ENCODE measurements at places on chromosomes 7 and 10. TPM values are rescaled to one million over a fixed set of nuclear protein-coding genes. Genes with fewer than 3 reads are reported as not detected.

DNA sequence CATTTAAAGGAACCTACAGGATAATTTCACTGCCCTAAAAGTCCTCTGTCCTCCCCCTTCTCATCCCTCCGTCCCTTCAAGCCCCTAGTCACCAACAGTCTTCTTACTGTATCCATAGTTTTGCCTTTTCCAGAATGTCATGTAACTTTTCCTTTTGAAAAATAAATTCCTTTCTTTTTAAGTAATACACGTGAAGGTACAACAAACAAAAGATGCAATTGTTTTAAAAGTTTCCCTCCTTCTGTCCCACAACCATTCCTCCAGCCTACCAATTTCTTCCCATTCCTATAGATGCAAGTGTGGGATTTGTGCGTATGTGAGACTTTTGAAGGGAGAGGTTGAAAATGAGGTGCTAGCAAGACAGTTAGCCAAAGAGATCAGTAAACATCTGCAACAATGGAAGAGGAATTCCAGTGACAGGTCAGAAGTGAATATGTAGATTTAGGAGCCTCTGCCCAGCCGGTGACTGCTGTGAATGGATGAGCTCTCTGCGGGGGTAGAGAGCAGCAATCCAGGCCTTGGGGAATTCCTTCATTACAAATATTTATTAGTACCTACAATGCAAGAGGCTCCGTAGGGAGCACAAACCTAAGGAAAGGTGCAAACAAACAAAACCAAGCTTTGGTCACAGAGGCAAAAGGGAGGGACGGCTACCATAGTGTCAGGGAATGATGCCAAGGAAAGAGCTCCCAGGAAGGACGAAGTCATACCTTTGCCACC is 243.6 kb downstream of the SKIDA1 start:
- no peak for DNase-seq

DNA sequence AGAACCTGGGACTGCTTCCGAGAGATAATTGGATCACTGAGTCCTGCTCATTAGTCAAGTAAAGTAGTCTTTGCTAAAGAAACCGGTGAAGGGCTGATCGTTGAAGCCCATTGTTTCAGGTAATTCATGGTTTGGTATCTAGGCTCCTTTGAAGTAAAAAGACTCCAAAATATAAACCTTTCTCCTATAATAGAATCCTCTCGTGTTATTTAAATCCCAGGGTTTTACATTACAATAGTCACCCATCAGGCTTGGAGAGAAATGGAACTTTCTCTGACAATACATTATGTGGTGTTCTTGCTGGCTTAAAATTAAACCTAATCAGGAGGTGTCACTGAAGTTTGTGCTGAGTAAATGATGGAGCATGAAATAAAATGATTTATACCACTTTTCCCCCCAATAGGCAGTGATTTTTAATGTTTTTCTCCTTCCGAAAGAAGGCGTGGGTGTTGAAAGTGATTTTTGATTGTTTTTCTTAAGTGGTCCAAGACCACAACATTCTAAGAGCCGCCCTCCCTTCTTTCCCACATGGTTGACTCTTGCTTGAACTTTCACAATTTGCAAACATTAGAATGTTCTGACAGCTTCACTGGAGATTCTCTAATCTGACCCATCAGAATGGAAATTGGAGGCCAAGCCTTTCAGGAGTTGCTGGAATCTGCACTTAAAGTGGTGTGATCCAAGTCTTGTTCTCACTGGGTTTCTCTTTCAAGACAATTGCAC is 44.2 kb downstream of the LRMDA start:
- no peak for DNase-seq

Gene NEUROG3
- not detected for total RNA-seq

DNA sequence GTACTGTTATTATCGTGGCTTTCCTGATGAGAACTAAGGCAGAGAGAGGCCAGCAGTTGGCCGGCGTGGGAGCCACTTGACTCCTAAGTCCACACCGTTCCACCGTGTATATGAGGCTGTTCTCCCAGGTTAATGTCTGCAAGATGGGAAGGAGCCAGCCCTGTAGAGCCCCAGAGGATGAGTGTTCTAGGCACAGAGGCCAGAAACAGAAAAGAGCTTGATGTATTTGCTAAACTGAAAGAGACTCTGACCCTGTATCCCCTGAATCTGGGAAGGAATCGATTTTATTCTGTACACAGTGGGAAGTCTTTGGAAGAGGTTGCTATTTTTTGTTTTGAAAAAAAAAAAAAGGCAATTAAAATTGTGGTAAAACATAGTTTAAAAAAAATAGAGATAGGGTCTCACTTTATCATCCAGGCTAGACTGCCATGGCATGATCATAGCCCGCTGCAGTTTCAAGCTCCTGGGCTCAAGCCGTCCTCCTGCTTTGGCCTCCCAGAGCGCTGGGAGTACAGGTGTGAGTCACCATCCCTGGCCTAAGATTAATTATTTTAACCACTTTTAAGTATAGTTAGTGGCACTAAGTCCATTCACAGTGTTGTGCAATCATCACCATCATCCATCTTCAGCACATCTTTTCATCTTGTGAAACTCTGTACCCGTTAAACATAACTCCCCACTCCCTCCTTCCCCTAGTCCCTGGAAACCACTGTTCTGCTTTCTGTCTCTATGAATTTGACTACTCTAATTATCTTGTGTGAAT is 348.8 kb downstream of the SDK1 start:
- DNase-seq, result peak; percentile 15

DNA sequence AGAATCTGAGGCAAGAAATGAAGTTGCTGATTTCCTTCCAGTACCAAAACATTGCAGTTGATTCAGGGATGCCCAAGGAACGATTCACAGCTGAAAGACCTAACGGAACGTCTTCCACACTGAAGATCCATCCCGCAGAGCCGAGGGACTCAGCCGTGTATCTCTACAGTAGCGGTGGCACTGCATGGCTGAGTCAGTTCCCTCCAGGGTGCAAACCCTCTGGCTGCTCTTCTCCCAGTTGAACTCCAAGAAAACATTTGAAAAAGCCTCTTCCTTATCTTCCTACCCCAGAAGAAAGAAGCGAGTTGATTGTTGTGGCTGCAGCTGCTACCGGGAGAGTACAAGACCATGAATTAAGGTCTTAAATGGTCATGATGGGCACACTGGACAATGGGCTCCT is 147.1 kb upstream of the PRSS1 start:
- DNase-seq, result no peak

DNA sequence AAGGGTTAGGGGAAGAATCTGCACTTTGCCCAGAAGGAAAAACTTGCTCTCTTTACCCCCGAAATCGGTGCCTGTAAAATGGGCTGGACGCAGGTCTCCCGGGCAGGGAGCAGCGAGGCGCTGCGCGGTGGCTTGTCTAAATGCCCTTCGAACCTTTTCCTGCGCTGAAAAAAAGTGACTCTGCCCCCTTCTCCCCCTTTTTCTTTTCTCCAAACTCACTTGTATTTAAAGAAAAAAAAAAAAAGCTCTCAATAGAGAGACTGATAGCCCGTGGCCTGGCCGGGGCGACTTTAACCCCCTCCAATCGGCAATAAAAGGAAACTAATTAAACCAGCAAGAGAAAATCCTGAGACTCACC is 286 bp downstream of the SP8 start:
- no peak for DNase-seq

Gene LRRC18
- total RNA-seq, result not detected

- DNase-seq, result no peak
Measured at GRCh38 chr7:150996376-150997074, 5.7 kb downstream of the NOS3 start.

DNA sequence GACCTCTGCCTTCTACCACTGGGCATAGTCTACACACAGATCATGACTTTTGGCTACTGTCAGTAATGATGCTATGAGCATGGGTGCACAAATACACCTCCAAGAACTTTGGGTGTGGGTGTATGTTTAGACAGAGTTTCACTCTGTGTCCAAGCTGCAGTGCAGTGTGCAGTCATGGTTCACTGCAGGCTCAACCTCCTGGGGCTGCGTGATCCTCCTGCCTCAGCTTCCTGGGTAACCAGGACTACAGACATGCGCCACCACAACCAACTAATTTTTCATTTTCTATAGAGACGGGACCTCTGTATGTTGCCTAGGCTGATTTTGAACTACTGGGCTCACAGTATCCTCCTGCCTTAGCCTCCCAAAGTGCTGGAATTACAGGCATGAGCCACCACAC is 194.4 kb downstream of the NSUN6 start:
- DNase-seq, result no peak

DNA sequence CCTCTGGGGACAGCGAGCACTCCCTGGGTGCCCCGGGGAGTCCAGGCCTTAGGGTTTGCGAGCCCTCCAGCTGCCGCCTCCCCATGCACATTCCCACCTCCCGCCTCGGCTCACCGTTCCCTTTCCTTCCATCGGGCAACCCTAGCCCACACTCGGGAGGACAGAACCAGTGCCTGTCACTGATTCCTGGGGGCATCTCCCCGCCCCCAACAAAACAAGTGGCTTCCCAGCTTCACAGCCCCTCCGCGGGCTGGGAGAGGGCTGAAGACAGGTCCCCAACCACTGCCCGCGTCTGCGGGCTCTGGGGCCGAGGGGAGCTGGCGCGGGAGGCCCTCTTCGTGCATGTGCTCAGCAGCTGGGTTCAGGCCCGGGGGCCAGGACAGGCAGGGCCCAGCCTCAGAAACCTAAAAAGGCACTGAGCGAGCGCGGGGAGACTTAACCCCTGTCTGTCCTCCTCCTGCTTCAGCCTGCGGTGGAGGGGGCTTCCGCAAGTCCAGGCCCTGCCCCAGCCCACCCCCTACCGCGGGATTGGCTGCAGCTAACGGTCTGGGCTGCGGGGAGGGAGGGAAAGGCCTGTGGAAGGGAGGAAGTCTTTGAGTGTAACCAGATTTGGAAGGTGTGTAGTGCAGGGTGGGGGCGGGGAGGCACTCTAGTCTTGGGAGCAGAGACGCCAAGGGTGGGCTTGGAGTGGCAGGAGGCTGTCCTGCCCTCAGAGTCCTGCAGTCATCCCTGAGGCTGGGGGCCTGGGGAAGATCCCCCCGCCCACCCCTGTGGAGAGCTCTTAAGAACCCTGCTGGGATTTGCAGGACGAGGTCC is 1.2 kb downstream of the FLNC start:
- DNase-seq, result peak; percentile 16

Gene SFRP4
- not detected for total RNA-seq

Gene CPA2
- total RNA-seq, result not detected

Gene POU6F2
- total RNA-seq, result not detected

Gene CUZD1
- not detected for total RNA-seq

GRCh38 chr10:22315455-22316285 is 518 bp upstream of the COMMD3 start:
- DNase-seq, result no peak

GRCh38 chr7:155560982-155561686 is 14.8 kb upstream of the CNPY1 start:
- no peak for DNase-seq

Gene VOPP1
- total RNA-seq, result 129 TPM

- peak; percentile 89 for DNase-seq
Measured at GRCh38 chr7:17405786-17406185, 107.3 kb downstream of the AHR start.

Gene SPOCK2
- total RNA-seq, result 0.53 TPM

GRCh38 chr7:47576031-47576865 is 5.7 kb downstream of the TNS3 start:
- peak; percentile 89 for DNase-seq

GRCh38 chr7:73817121-73817520 is 13.7 kb upstream of the CLDN4 start:
- no peak for DNase-seq

GRCh38 chr7:47498229-47499056 is 83.5 kb downstream of the TNS3 start:
- DNase-seq, result no peak

DNA sequence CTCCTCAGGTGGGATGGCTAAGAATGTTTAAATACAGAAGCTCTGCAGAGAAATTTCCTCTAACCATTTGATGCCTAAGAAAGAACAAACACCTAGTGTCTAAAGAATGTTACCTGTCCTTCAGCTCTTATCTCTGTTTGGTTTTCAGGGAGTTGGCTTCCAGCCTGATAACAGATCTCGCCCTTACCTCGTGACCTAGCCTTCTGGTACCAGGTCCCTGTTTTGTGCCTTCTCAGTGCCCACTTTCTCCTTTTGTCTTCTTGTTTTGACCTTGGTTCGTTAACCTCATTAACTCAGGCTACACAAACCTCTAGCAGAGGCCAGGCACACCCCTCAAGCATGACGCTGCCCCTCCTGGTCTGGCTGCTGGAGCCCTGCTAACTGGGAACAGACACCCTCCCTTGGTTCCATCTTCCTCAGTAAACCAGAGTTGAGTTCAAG is 16.1 kb upstream of the RAB11FIP2 start:
- DNase-seq, result no peak

Gene ECHDC3
- not detected for total RNA-seq

- no peak for DNase-seq
Measured at GRCh38 chr7:132443761-132444520, 132.3 kb downstream of the PLXNA4 start.

Gene CUBN
- total RNA-seq, result 0.60 TPM

DNA sequence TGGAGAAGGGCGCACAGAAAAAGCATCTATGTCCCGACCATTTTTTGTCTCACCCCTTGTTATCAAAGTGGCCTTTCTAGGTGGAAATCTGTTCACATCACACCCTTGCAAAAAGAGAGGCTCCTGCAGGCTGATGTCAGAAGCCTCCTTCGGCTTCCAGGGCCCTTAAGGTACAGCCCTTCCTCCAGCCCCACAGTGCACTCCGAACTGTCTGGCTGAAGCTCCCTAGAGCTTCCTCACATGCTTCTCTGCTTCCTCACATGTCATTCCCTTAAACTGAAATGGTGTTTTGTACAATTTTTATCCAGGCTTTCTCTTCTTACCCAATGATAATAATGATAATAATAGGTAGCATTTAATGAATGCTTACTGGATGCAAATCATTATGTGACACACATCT is 210.3 kb downstream of the INHBA start:
- no peak for DNase-seq

DNA sequence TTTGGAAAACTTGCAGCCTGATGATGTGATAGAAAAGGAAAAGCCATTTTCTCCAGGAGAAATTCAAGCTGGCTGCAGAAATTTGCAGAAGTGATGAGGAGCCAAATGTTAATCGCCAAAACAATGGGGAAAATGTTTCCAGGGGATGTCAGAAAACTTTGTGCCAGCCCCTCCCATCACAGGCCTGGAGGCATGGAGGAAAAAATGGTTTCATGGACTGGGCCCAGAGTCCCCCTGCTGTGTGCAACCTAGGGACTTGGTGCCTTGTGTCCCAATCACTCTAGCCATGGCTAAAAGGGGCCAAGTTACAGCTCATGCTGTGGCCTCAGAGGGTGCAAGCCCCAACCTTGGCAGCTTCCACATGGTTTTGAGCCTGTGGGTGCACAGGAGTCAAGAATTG is 41.0 kb downstream of the ADD3 start:
- no peak for DNase-seq

Gene ACTA2
- 11.2 TPM for total RNA-seq

DNA sequence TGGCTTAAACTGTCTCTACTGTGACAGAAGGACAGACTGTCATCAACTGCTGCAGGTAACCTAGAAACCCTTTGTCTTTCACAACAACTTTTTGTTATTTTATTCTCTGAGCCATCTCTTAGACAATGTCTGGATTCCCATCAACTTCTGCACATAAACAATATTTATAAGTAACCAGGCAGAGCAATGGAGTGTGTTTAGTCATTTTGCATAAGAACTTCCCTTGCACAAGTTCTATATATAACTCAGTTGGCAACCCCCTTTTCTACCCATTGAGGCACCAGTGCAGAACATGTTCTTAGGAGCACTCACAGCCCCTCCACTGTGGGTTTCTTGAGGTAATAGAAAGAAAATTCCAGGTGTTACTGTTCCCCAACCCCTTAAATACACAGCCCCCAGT is 65.0 kb upstream of the IL6 start:
- DNase-seq, result no peak

GRCh38 chr7:126659124-126659523 is 593.6 kb downstream of the GRM8 start:
- DNase-seq, result no peak
